Left renal pelvis (tissue), 4 donors: ENCODE measurements at places on chromosomes 2 and 18. TPM values are rescaled to one million over a fixed set of nuclear protein-coding genes. Genes with fewer than 3 reads are reported as not detected.

SRD5A2 gene
- polyA plus RNA-seq = 0.04 TPM

CROCC2 gene
- 0.06 TPM for polyA plus RNA-seq

ANKRD12 gene
- polyA plus RNA-seq = 35.6 TPM

PCARE gene
- polyA plus RNA-seq = 0.24 TPM

FOXI3 gene
- polyA plus RNA-seq = 0.20 TPM

REG3G gene
- polyA plus RNA-seq = not detected

SLC9A4 gene
- polyA plus RNA-seq = 10.7 TPM

APOB gene
- 1.6 TPM for polyA plus RNA-seq

MARCHF4 gene
- 0.09 TPM for polyA plus RNA-seq

CCDC141 gene
- 0.49 TPM for polyA plus RNA-seq

COBLL1 gene
- 9.3 TPM for polyA plus RNA-seq

RIT2 gene
- 0.20 TPM for polyA plus RNA-seq

SCYGR4 gene
- polyA plus RNA-seq = 0.10 TPM

DNA sequence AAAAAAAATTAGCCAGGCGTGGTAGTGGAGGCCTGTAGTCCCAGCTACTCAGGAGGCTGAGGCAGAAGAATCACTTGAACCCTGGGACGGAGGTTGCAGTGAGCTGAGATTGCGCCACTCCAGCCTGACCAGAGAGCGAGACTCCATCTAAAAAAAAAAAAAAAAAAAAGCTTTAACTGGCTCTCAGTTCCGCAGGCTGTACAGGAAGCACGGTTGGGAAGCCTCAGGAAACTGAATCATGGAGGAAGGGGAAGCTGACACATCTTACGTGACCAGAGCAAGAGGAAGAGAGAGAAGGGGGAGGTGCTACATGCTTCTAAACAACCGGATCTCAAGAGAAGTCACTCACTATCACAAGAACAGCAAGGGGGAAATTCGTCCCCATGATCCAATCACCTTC is 505.6 kb upstream of the SLC8A1 start:
- no peak for DNase-seq

DNA sequence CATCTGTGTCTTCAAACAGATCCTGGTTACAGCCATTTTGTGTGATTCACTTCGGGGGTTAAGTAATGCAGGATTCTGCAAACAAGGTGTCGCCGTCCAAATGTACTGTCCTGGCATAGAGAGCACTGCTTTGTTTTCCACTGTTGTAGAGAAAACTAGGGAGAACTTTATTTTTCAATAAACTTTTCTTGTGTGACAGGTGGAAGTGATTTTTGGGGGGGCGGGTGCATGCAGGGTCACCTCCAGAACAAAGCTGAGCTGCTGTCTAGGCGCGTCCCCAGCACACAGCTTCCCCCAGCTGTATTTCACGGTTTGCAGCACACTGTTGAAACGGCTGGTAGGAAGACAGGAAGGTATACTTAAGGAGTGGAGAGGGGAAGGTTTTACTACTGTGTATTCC is 200.6 kb downstream of the MGAT5 start:
- no peak for DNase-seq

DNA sequence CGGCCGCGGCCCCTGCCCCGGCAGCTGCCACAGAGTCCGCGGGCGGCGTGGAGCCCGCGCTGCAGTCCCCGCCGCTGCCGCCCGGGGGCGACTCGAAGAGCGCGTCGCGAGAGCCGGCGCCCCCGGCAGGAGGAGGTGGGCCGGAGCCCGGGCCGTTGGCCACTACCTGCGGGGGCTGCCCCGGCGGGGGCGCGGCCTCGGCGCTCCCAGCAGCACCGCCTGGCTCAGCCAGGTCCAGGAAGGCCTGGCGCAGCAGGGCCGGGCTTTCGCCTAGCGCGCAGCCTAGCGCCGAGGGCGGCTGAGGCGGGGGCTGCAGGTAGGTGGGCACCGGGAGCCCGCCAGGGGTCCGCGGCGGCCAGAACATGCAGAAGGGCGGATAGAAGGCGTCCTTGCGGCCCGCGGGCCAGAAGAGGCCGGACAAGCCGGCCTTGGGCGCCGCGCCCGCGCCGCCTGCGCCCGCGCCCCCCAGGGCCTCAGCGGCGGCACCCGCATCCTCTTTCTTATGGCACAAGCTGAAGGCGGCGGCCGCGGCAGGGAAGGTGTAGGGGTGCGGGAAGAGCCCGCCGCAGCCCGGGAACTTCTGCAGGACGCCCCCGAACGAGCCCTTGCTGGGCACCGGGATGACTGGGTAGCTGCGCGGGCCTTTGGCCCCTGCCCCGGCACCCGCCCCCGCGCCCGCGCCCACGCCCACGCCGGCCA is 3.9 kb downstream of the SKOR2 start:
- DNase-seq = no peak

DNA sequence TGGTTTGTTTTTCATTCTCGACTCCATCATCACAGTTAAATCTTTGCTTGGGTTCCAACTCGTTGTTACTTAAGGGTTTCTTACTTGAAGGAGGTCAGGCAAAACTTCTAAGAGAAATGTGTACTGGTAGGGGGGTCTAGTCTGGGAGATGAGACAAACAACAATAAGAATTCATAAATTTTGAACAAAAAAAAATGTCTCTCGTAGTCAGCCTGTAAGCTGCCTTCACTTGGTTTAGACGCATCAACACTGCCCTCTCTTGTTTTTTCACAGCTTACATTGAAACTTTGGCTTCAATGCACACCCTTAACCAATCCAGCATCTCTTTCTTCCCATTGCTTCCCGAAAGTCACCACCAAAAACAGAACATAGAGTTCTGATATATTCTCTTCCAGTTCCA is 576.4 kb upstream of the PIK3C3 start:
- DNase-seq = no peak

DNA sequence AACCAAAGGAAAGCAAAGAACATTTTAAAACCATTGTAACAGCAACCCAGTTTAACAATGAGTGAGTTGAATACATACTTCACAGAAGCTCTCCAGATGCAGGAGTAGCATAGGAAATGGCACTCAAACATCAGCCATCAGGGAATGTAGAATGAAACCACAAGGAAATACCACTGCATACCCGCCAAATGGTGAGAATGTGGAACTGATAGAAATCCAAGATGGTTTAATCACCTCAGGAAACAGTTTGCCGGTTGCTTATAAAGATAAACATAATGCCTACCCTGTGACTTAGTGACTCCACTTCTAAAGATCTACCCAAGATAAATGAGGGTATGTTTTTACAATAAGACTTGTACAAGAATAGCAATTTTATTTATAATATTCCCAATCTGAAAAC is 132.0 kb downstream of the GALNT1 start:
- DNase-seq = no peak

DNA sequence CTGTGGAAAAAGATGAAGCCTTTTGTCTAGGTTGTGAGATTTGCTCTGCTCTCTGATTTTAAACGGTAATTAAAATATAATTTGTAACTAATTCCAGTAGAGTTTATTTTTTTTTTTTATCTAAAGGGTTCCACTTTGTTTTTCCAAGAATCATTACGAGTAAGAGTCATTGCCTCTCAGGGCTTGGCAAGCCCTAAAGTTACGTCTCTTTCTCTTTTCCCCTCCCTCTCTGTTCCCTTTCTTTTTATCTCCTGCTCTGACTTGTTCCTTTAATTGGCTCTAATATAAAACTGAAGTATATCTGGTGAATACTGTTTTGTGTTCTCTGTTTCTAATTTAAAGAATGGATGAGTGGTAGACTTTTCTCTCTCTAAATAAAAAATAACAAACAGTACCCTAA is 75.8 kb downstream of the CALCRL start:
- DNase-seq = no peak

DNA sequence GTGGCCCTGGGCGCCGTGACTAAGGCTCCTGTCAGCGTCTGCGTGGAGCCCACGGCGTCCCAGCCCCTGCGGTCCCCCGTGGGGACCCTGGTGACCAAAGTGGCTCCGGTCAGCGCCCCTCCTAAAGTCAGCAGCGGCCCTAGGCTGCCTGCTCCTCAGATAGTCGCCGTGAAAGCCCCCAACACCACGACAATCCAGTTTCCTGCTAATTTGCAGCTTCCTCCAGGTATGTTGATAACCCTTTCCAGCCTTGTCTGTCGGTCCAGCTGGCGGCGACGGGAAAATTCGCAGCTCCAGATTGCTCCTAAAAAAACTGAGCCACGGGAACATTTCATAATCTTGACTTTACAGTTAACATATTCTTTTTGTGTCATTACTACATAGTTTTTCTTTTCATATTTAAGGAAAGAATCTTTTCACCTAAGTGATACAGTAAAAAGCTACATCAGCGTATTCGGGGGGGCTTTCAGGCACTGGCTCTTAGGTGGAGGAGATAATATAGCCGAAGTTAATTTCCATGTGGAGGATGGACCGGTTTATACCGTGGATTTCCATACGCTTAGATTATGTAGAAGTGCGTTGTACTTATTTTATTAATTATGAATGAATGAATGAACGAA is 916 bp downstream of the TAF4B start:
- DNase-seq = no peak

DNA sequence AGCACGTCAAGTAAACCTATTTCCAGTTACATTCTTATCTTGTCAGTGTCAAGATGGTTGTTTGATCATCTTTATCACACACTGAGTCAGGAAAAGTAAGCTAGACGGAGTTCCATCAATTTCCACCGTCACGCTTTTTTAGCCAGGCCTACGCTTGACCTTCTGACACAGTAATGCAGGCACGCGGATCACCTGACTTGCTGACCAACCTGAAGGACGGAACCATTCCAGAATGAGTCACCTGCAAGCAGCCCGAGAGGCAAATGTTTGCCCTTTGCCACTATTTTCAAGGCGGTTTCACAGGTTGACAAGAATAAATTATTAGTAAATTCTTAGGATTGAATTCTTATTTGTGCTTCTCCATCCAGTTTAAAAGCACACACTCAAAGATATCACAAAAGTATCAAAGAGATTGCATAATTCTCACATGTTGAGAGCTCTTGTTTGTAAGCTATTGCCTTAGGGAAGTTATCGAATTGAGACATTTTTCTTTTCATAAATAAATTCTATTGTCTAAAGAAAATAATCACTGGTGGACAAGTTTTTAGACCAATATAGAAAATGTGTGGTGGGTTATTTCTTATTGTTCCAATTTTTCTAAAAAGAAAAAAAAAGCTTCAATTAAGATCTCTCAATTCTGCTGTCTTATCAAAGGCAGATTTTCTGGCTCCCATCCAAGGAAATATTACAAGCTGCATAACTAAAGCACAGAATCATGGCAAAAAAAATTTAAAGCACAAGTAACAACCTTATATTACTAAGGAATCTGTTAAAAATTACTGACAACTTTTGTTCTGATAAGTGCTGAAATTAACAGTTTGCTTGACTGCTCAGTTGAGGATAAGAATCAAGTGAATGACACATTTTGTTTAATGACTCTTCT is 31.9 kb downstream of the UXS1 start:
- no peak for DNase-seq

DNA sequence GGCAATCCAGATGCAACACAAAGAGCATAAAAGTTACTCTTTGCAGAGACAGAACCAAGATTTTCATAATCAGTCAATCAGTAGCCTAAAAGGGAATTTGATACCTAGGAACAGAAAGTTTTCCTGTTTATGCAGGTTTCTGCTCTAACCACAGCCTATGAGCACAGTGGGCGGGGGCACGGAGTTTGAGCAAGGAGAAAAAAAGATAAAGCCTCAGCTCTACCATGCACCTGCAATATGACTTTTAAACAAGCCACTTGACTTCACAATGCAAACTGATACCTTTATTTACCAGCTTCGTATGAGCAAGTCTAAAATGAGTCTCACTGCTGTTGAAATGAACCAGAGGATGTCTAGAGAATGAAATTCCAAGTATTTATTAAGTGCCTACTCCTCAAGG is 5.6 kb upstream of the LRATD1 start:
- DNase-seq = no peak

GRCh38 chr2:144510294-144510991 is 9.5 kb downstream of the ZEB2 start:
- no peak for DNase-seq

GRCh38 chr2:26178746-26179436 is 6.0 kb downstream of the GAREM2 start:
- no peak for DNase-seq

GRCh38 chr2:241901500-241902351 is 32.2 kb downstream of the RTP5 start:
- no peak for DNase-seq

DNA sequence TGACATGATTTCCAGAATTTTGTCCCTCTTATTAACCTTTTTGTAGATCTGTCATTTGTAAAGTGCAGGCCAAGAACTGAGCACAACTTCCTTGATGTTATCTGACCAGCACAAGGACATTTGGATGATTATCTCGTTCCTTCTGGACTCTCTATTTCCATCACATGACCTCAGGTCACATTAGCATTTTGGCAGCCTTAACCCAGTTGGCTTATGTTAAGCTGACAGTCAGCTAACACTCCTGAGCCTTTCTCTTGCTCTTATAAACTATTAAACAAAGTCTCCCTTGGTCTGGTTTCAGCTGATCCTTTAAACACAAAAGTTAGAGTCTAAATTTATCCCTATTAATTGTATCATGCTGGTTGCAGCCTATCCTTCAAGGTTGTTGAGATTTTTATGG is 167.2 kb upstream of the RBBP8 start:
- no peak for DNase-seq

DNA sequence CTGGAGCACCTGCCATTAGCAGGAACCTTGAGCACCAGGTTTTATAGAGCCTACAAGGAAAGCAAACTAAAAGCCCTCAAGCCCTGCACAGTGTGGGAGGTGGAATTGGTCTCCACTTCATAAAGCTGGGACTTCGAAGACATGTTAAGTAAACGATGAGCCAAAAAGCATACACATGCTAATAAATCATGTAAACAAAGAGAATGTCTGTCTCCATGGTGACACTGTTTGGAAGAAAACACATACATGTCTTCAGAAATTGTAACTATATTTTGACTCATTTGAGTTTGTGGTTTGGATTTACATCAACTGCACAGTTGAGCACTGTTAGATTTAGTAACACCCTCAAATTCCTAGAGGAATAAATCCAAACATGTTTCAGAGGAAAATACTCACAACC is 978.5 kb upstream of the LRRTM1 start:
- no peak for DNase-seq

DNA sequence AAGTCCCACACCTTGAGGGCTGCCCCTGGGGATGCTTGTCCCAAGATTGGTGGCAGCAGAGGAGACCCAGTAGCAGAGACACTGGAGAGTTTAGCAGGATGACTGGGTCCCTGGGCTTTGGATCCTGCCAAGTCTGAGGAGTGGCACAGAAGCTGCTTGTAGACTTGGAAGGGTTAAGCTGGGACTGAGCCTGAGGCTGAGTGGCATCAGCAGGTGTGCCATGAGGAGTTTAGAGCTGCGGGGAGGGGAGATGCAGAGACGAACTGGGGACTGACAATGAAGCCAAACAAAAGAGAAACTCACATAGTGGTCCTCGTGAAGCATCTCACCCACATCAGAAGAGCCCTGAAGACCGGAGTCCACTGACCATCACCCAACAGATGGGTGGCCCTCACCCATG is 329.7 kb upstream of the KLHL29 start:
- DNase-seq = no peak

GRCh38 chr2:1497122-1497611 is 83.9 kb downstream of the TPO start:
- no peak for DNase-seq
